HEK293T (cell line): ENCODE measurements at places on chromosomes 16 and 17.

DNA sequence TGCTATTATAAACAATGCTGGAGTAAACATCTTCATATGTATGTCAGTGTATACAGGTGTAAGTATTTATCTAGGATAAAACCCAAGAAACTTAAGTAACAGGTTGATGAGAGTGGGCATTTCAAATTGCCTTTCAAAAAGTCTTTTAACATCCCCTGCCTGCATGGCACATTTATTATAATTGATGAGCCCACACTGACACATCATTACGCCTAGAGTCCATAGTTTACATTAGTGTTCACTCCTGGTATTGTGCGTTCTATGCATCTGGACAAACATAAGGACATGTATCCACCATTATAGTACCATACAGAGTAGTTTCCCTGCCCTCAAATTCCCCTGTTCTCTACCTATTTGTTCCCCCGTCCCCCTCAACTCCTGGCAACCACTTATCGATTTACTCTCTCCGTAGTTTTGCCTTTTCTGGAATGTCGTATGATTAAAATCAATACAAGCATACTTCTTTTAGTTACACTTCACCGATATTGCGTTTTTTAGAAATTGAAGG lies 53.7 kb downstream of the NACA2 start:
- no peak for DNase-seq

DNA sequence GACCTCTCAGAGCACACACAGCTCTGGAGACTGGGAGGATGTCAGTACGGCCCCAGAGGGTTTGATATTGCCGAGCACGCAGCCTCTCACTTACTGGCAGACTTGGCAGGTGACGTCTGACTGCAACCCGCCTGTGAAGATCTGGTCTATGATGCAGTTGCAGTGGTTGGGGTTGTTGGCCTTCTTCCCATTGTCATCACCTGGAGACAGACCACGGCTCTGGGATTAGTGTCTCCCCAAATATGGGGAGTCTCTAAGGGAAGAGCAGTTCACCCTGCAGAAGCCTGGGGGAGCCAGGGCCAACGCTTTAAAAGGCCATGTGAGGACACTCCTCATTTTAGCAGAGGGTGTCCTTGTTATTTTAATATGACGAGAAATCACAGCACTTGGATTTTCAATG lies 30.1 kb downstream of the USP22 start:
- no peak for DNase-seq

DNA sequence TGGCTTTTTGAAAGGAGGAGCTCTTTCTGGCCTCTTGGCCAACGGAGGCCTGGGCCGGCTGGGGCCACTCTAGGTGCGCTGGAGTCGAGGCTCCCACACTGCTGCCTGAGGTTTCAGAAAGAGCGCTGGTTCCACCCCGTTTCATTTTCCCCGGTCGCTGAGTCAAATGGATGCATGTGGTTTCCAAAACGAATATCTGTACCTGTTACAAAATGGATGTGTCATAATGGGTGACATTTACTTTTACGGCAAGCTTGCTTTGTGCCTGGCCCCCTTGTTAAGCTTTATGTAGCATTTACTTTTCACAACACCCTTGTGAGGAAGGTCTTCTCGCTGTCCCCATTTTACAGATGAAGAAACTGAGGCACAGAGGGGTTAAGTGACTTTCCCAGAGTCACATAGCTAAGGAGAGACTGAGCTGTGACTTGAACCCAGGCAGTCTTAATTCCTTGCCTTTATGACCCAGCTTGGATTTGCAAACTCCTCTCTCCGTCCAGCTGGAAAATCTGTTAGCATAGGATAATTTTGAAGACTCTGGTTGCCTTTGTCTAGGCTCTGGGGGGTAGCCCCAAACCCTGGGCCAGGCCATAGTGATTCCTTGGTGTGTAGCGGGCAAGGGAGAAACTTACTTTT lies 10.6 kb downstream of the KSR1 start:
- DNase-seq: no peak

GRCh38 chr16:1884155-1884760 lies 12.3 kb upstream of the MEIOB start:
- DNase-seq: peak; percentile 59

- no peak for DNase-seq
These were observed 441.9 kb downstream of the CDH13 start for GRCh38 chr16:83068686-83069085.

DNA sequence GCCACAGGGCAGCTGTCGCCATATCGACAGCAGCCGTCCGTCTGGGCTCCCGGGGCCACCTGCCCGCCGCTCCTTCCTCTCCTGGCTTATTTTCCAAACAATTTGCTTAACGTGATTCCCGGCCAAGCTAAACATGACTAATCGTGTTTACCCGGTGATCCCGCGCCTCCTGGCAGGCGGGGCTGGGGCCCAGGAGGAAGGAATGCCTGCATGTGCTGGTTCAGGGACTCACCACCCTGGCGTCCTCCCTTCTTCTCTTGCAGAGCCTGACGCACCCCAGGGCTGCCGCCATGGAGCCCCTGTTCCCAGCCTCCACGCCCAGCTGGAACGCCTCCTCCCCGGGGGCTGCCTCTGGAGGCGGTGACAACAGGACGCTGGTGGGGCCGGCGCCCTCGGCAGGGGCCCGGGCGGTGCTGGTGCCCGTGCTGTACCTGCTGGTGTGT lies 6.1 kb downstream of the SSTR5 start:
- DNase-seq: no peak
